ENCODE measurements at places on chromosomes 7 and 10.

GRCh38 chr7:145481985-145482384, 634.6 kb upstream of the CNTNAP2 start:
- DNase-seq, result no peak

DNA sequence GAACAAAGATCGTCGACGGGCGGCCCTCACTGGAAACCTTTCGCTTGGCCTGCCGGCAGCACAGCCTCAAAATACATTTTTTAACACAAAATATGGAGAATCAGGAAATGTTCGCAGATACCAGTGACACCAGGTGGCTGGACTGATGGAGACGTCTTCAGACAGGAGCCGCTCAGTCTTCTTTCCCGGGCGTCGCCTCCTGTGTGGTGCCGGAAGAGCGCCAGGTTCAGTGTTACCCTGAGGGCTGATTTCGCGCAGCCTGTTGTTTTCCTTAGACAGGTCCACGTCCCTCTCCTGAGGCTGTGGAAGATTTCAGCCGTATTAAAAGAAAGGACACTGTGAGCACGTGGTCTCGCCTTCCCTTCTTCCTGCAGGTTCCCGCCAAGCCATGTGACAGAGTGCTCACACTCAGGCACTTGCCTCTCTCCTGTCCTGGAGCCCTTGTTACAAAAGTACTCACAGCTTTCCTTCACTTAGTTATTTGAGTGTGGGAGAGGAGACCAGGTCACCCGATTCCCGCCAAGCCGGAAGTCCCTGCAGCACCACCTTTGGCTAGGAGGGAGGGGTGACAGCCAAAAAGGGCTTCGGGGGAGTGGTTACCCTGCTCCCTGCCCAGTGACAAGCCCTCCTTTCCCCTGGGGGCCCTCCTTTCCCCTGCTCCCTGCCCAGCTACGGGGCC, 21.7 kb upstream of the PWWP2B start:
- no peak for DNase-seq

GRCh38 chr10:62330213-62330612, 44.0 kb upstream of the ZNF365 start:
- no peak for DNase-seq

- DNase-seq, result no peak
These were observed 141.5 kb downstream of the CUBN start for GRCh38 chr10:16987976-16988610.

GRCh38 chr7:108629651-108630400, 60.2 kb downstream of the DNAJB9 start:
- DNase-seq, result no peak

- no peak for DNase-seq
These were observed 29.9 kb upstream of the TTYH3 start for GRCh38 chr7:2601907-2602306.

DNA sequence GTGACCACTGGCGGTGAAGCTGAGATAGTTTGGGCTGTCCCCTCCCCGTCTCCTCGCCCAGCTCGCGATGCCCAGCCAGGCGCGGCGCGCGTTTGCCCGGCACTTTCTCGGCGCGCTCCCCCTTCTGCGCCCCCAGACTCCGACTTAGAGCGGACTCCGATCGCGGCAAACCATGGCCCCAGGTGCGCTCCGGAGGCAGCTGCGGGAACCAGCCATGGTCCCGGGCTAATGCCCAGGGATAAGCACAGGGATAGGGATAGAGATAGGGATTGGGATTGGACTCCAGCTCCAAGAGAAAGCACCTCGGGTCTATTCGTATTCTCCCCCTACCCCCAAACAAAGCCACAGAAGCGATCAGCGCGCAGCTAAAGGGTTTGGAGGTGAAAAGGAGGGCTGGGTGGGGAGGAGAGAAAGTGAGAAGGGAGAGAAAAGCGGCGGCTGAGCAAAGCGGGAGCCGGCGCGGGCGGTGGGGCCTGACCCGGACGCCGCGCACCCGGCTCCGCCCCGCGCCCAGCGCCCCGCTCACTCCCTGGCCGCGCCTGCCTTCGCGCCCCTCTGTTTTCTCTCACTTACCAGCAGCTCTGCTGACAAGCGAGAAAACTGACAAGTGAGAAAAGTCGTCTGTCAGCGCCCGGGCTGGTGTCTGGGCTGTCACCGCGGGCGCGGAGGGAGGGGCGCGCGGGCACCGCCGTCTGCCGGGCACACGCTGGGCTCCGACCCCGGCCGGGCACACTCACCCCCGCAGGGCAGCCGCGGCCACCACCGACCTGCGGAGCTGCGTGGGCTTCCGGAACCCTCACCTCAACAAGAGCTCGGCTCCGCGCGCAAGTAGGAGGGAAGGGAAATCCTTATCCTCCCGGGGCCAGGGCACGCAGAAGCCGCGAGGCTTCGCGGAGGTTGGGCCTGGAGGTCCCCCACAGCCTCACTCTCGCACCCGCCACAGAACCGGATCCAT, at the start of gene PDE1C:
PDE1C (minus strand) TSS at position 2 of the 955 bp plus-strand sequence.
- DNase-seq, result no peak

- DNase-seq, result no peak
These were observed 25.0 kb upstream of the ITGB8 start for GRCh38 chr7:20305726-20306125.

DNA sequence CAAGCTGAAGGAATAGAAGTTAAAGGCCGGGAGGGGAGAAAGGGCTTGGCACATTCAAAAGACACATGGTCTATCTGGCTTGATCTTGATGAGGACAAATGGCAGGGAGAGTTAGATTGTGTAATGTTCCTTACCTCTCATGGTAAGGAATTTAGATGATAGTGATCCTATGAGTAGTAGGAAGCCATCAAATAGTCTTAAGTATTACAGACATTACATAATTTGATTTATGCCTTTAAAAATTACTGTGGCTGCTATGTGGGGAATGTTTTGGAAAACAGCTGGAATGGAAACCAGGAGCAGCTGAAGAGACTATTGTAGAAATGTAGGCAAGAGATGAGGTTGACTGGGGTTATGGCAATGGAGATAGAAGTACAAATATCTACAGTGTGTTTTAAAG, 351.3 kb upstream of the BMPER start:
- no peak for DNase-seq

- DNase-seq, result no peak
These were observed 6.9 kb downstream of the C10orf62 start for GRCh38 chr10:97596101-97597082.

DNA sequence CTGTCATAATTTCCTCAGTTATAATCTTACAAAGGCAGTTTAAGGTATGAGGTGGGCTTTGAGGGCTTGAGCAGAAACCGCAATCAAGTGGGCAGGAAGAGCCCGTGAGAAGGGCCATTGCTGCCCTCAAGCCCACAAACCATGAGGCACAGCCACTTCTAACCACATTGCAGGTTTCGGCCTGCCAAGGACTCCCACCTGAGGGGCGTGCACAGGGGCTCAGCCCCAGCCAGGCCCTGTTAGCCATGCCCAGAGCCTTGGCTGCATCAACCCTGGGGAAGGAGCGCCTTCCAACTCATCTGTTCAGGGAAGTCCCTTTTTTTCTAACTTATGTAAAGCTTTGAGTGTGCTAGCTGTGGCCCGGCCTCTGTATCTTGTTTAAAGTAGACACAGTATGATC, 5.9 kb upstream of the FFAR4 start:
- DNase-seq, result no peak

- DNase-seq, result peak; percentile 31
These were observed 819 bp downstream of the TMED4 start for GRCh38 chr7:44580945-44581878.

DNA sequence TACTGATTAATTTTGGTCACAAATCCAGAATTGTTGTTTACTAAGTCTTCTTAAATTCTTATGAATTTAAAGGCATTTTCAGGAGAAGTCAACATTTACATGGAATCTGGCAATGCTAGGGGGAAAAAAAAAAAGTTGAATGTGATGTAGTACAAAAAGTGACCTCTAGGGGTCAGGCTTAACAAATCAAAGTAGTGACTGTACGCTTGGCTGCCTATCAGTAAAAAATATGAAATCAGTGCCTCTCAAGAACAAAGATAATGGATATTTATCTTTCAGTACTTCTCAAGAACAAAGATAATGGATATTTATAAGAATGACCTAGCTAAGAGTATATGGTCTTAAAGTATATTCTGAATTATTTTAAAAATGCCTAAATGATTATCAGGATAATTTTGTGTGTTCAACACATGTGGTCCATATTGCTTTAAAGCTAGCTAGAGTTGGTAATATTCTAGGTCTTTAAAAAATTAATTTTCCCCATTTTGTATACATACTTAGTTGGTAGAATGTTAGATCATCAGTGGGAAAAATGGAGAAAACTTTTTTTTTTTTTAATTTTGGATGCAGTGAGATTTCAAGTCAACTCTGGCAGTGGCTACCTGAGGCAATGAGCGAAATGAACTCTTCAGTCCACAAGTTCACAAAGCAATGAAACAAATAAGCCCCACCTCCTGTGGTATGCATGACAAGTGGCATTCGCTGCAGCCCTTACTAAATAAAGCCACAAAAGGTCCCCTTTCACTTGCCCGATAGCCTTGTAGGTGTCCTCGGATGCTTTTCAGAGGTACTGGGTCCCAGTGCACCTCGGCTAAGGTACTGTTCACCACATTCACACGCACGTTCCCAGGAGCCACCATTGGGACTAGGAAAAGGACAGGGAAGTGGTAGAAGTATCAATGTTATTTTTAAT, 51.2 kb upstream of the LAMB4 start:
- DNase-seq, result no peak

- no peak for DNase-seq
These were observed 111.1 kb upstream of the PDLIM1 start for GRCh38 chr10:95401704-95402469.

DNA sequence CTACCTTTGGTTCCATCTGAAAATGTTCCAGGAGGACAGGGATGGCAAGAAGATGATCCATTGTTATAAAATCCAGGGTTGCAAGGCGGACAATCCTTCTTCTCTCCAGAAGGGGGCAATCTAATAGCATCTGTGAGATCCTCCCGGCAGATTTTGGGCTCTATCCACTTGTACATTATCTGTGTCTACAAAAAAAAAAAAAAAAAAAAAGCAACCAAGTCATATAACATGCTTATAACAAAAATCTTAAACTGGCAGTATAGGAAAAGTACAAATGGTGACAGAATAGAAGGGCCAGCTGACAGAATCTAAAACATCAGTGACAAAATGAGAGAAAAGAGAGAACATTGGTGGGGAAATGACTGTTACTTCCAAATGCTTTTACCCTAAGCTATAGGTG, 132.7 kb downstream of the ELAPOR2 start:
- no peak for DNase-seq

GRCh38 chr10:103983367-103983911, 16.5 kb downstream of the SLK start:
- DNase-seq, result no peak

GRCh38 chr10:28293236-28294168, 9.4 kb downstream of the MPP7 start:
- DNase-seq, result no peak

GRCh38 chr7:38546763-38547162, 84.4 kb downstream of the AMPH start:
- no peak for DNase-seq

DNA sequence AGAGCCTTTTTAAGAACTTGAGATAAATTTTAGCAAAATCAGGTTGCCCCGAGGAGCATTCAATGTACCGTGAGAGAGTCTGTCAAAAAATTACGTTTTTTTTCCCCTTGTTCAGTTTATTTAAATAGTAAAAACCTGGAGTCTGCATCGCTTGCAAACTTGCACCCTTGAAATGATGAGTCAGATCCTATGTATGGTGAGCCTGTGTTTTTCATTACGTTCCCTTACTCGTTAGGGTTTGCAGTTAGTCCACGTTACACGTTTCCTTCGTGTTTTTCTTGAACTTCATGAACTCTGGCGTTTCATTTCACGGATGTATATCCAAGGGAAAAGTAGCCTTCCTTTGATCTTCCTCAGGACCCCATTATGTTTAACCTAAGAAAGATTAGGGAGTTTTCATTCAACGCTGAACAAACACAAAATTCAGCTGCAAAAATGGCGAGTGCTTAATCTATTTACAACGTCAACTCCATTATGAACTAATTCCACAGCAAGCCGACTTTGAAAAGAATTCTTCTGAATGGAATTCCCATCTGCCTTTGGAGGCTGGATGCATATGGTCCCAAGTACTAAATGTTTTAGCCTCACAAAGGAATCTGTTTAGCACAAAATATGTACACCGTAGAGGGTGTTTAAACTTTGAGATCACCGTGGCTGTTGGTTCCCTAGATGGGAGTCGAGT, 182.4 kb downstream of the MYOF start:
- DNase-seq, result no peak

DNA sequence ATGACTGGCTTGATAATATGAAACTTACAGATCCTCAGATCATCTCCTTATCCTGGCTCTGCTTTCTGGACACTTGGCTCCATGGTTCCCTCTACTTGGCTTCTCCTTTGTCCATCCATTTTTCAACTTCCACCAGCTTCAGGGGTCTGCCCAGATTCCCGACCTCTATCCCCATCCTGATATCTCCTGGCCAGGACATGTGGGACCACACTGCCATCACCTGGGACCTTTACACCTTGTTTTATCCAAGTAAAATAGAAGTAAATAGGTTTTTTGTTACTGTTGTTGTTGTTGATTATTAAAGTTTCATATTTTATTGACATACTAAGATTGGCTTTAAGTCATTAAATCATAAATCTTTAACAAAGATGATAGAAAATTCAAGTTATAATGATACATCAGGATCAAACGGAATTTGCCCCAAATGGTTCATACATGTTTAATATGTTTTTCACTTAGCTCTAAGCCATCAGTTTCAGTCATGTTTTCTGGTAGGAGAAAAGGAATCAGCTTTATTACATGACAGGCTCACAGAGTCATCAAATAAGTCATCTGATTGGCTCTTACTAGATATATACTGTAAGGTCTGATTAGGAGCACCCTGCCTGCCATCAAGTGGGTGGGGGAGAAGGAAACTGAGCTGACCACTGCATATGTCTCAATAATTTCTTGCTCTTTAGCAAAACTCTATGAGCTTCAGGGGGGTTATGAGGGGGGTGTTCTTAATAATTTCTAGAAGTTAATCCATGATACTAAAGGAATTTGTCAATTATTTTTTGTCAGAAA, 111.5 kb upstream of the AHR start:
- no peak for DNase-seq

GRCh38 chr10:97921581-97922021, 72.0 kb downstream of the GOLGA7B start:
- no peak for DNase-seq

- DNase-seq, result no peak
These were observed 154.9 kb upstream of the TNRC18 start for GRCh38 chr7:5578495-5578894.

DNA sequence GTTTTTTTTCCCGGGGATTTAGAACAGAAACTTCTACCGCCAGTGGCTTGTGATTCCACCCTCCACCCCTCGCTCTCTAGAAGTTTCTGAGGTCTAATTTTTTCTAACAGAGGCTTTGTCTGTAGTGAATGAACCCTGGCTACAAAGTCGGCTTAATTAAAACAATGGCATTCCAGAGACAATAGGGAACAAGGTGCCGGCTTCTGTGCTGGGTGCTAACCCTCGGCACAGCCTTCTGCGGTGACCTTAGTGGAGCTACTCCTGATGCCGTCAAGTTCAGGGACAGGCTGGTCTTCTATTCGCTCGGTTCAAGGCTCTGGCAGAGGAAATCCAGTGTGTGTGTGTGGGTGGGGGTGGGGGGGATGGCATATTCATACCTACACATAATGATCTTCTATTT, 32.1 kb upstream of the ENO4 start:
- DNase-seq, result no peak

GRCh38 chr10:112246-112645, 23.0 kb upstream of the ZMYND11 start:
- DNase-seq, result no peak

Measured in T-helper 22 cell (primary cell).